ENCODE measurements at places on chromosomes 11 and 22. TPM values are rescaled to one million over a fixed set of nuclear protein-coding genes. Genes with fewer than 3 reads are reported as not detected.

Gene C22orf31
- total RNA-seq = not detected

Gene TRIM6
- 5.4 TPM for total RNA-seq

Gene CDK2AP2
- 37.3 TPM for total RNA-seq

Gene AIFM3
- total RNA-seq = not detected

Gene HTR3B
- total RNA-seq = not detected

Gene TLCD5
- 8.6 TPM for total RNA-seq

Gene SYT9
- not detected for total RNA-seq

Gene PIWIL4
- total RNA-seq = 0.17 TPM

Gene MOGAT2
- total RNA-seq = not detected

Gene AQP11
- total RNA-seq = 1.3 TPM

Gene SMTNL1
- not detected for total RNA-seq

Gene PHETA2
- total RNA-seq = 7.7 TPM

Gene GAS2
- 0.36 TPM for total RNA-seq

Gene MLC1
- not detected for total RNA-seq

Gene PATE2
- total RNA-seq = 0.11 TPM

Gene SYT8
- not detected for total RNA-seq

Gene BATF2
- 0.18 TPM for total RNA-seq

Gene PAK1
- total RNA-seq = 45.9 TPM

Gene OR52M1
- not detected for total RNA-seq

Gene MS4A13
- total RNA-seq = not detected

Gene OR5J2
- not detected for total RNA-seq

Gene FGF19
- total RNA-seq = not detected

Gene ELFN2
- 5.8 TPM for total RNA-seq

Gene C2CD2L
- 10.9 TPM for total RNA-seq

Gene POTEH
- not detected for total RNA-seq

Gene TBX10
- not detected for total RNA-seq

Gene RELT
- total RNA-seq = 6.1 TPM

Gene PARVG
- not detected for total RNA-seq

Gene ABTB2
- 3.0 TPM for total RNA-seq
